ENCODE measurements at places on chromosomes 6 and 20.

DNA sequence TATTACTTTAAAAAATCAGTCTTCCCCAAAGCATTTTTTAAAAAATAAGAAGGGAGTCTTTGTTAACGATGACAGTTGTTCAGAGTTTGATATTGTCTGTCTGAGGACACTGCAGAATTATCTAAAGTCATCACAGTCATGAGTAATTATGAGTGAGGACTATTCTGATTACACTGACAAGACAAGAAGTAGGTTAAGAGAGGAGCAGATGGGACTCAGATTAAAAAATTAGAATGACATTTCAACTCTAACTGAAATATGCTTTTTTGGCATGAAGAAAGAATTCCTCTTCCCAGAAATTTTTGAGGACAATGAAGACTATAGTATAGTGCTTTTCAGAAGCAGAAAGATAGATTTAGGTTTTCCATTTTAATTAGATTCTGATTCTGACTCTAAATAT is 456.5 kb downstream of the EPHA7 start:
- no peak for DNase-seq

DNA sequence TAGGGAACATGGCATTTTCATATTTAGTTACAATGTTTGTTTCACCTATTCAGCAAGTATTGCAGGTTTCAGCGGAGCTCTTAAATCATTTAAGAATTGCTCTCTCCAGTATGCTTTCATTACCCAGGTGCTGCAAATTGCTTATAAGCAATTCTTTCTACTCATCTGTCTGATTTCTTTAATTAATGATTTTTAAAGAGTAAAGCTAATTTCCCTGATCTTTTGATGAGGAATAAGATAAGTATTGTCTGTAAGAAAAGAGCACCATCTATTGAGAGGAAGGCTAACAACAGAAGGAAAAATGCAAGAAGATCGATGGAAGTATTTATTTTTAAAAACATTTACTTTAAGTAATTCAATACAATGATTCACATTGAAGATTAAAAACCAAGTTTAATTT is 2.0 kb downstream of the OPRM1 start:
- no peak for DNase-seq

DNA sequence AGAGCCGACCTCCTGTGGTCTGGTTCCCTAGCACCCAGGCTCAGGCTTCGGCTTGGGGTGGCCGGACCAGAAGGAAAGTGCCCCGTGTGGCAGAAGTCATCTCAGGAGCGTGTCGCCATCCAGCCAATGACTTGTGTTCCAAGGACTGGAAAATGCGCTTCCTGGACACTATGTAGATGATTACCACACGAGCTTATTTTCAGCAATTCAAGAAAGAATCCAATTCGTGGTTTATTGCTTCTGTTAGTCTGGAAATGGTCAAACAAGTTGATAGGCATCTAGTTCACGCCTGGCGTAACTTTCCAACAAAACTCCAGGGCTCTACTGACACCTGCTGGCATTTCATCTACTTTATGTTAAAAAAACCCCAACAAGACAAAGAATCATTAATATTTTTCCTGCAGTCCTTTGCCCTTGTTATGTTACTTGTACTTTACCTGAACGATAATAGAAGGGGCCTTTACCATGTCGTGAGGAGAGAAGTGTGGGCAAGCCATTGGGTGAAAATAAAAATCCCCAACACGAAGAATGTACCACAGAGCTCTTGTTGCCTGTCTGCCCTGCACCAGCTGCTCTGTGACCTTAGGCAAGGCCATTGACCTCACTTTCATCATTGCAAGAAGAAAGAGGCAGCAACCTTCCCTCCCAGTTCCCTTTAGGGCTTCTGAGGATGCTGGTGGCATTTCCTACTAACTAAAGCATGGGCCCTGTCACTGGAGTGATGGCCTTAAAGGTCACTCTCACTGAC is 154.7 kb upstream of the LAMP5 start:
- DNase-seq = peak; percentile 54

- peak; percentile 5 for DNase-seq
These were observed 114.3 kb upstream of the SYNCRIP start for GRCh38 chr6:85756982-85757381.

- DNase-seq = no peak
These were observed 50.3 kb downstream of the PRR18 start for GRCh38 chr6:166257911-166258318.

GRCh38 chr6:52115145-52115741 is 27.8 kb upstream of the PKHD1 start:
- no peak for DNase-seq

DNA sequence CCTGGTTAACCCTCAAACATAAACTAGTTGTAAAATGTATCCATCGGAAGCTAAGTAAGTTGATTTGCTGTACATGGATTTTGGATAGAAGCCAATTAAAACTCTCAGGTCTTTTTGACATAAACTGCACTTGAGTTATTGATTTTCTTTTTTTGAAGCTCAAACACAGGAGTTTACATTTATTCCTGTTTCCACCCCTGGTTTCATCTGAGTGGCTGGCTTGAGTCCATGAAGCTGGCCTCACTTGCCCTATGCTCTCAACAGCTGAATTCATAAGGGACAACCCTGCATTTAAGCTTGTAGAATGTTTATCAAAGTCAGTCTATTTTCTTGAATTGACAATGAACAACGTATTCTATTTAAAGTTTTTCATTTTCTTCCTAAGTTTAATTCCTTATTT is 58.1 kb upstream of the PLEKHG1 start:
- DNase-seq = no peak

DNA sequence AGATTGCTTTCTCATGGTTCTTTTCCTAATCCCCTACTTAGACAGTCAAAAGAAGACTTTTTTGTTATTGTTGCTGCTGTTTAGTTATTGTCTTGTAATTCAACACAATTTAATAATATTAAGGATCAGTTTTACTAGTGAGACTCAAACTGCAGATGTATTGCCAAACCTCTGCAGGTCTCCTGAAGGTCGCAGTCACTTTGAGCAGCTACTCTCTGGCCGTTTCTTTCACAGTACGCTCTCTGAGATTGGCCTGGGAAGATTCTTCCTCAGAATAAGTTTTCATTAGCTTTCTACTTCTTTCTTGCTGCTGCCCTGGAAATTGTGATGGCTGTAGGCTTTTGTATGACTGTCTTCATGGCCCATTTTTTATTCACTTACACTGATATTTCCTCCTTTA is 930.8 kb downstream of the QKI start:
- DNase-seq = no peak

GRCh38 chr20:62636446-62636845 is 5.9 kb upstream of the SLCO4A1 start:
- DNase-seq = no peak

GRCh38 chr20:51404297-51405060 is 138.0 kb downstream of the NFATC2 start:
- no peak for DNase-seq

DNA sequence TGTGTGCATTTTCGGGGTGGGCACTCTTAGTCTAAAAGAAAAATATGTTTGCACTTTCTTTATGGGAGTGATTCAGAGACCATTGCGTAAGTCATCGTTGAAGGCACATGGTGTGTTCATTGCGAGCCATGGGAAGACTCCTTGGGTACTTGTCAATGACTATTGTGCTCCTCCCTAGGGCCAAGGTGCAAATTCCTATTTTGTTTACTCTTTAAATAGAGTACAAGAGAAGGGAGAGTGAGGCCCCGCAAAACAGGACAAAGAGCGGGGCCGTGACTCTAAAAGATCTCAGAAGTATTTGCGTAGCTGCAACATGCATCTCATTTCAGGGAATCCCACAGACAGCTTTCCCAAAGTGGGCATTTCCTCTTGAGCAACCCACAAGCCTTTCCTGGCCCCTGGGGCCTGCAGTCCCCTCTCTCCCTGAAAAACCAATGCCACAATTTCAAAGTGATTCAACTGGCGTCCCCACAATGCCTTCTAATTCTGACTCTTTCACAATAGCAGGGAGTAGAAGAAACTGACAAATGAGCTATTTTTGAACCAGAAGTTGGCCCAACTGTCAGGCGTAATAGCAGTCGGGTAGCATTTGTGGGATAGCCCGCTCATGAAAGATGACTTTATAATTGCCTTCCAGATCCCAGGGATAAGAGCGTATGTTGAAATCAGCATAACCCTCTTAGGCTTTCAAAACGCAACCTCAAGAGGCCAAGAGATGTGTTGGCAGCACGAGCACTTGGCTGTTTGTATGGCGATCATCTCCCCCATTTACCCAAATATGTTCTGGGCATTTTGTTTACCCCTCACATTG is 277.9 kb upstream of the BMP2 start:
- DNase-seq = no peak

DNA sequence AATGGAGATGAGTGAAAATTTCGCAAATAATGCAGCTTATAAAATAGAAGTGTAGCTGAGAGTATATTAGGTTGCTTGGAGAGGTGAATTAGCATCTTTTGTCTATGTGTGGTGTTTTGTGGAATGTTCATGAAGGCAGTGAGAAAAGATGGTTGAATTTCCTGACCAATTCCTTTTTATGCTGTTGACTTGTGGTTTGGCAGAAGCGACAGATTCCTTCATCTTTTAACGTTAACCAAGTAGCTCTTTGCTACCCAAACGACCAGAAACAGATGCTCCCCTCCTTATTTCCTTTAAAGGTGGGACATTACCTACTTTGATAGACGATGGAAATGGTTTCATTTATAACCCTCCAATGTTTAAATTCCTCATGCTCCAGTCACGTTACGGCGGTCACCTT is 390.5 kb downstream of the QKI start:
- DNase-seq = no peak

- DNase-seq = no peak
These were observed 300.5 kb downstream of the TFAP2C start for GRCh38 chr20:56929606-56930005.

All from HTR-8/SVneo (cell line).